Renal pelvis (tissue), 12 donors: ENCODE measurements at places on chromosomes 7 and 10. TPM values are rescaled to one million over a fixed set of nuclear protein-coding genes. Genes with fewer than 3 reads are reported as not detected.

AASS gene
- 67.1 TPM for polyA plus RNA-seq

TRIM50 gene
- polyA plus RNA-seq: 0.38 TPM

BICC1 gene
- 73.0 TPM for polyA plus RNA-seq

HTR7 gene
- 0.40 TPM for polyA plus RNA-seq

TTYH3 gene
- polyA plus RNA-seq: 114 TPM

SLC26A3 gene
- not detected for polyA plus RNA-seq

PRDX3 gene
- polyA plus RNA-seq: 257 TPM

SAP25 gene
- polyA plus RNA-seq: 7.0 TPM

TMEM176A gene
- polyA plus RNA-seq: 109 TPM

ZNF853 gene
- polyA plus RNA-seq: 19.7 TPM

CTNNA3 gene
- 4.1 TPM for polyA plus RNA-seq

NPC1L1 gene
- 4.3 TPM for polyA plus RNA-seq

ZNF479 gene
- not detected for polyA plus RNA-seq

ZC3HAV1L gene
- polyA plus RNA-seq: 29.2 TPM

HYAL4 gene
- polyA plus RNA-seq: 0.15 TPM

PLXDC2 gene
- polyA plus RNA-seq: 30.7 TPM

SORCS3 gene
- 3.5 TPM for polyA plus RNA-seq

KEL gene
- 3.7 TPM for polyA plus RNA-seq

TMEM178B gene
- 0.34 TPM for polyA plus RNA-seq

GPER1 gene
- polyA plus RNA-seq: 6.5 TPM

NEURL1 gene
- 1.9 TPM for polyA plus RNA-seq

BAMBI gene
- 50.1 TPM for polyA plus RNA-seq

KNDC1 gene
- polyA plus RNA-seq: 7.0 TPM

ADAM8 gene
- polyA plus RNA-seq: 2.2 TPM

TMEM209 gene
- polyA plus RNA-seq: 26.5 TPM

PRKCQ gene
- 16.0 TPM for polyA plus RNA-seq

TEX36 gene
- polyA plus RNA-seq: not detected

LRRC4 gene
- 9.7 TPM for polyA plus RNA-seq

C10orf143 gene
- 6.9 TPM for polyA plus RNA-seq

PRPS1L1 gene
- polyA plus RNA-seq: not detected
